ENCODE measurements at places on chromosomes 3 and 15.

DNA sequence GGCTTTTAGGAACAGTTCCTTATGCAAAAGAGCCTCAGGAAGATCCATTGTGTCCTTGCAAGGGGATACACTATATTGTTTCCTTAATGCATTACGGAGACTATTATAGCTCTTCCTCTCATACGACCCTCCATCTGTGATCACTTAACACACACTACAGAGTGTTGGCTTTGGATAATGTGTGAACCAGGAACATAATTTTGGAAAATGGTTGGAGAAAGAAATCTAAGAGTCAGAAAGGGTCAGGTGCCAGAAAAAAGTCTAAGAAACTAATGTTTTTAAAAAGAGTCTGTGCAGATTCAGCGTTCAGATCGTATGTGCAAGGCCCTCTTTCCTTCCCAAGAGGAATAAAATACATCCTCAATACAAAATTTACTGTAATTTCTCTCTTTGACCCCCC, 27.3 kb downstream of the LRRN1 start:
- DNase-seq, result no peak

GRCh38 chr15:50815958-50816590, 50.6 kb upstream of the SPPL2A start:
- no peak for DNase-seq

GRCh38 chr3:71076361-71077002, 507.0 kb downstream of the FOXP1 start:
- DNase-seq, result peak; percentile 28

DNA sequence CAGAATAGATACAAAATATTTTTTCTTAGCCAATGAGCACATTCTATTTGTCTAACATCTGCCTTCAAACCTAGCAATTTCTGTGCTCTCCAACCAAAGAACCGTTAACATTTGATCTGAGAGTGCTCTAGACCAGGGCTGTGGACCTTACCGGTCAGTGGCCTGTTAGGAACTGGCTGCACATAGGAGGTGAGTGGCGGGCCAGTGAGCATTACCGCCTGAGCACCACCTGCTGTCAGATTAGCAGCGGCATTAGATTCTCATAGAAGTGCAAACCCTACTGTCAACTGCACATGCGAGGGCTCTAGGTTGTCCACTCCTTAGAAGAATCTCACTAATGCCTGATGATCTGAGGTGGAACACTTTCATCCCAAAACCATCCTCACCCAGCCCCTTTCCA, 131.7 kb downstream of the CADM2 start:
- no peak for DNase-seq

DNA sequence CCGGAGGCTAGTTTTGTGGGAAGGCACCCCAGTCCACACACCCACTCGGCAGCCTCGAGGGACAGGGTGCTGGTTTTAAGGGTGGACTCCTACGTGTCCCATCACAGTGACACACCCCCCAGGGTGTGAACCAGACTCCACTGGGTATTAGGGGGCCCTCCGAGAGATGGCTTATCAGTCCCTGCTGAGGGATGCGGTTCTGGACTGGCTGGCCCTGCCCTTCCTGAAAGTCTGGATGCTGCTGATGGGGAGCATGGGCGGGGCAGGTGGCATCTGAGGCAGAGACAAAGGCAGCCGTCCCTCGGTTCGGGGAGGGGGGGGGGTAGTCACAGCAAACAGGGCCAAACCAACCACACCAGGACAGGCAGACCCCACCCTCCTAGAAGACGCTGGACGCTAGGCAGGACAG, 939 bp upstream of the ULK3 start:
- no peak for DNase-seq

GRCh38 chr3:20147361-20147760, 38.6 kb downstream of the SGO1 start:
- DNase-seq, result no peak

DNA sequence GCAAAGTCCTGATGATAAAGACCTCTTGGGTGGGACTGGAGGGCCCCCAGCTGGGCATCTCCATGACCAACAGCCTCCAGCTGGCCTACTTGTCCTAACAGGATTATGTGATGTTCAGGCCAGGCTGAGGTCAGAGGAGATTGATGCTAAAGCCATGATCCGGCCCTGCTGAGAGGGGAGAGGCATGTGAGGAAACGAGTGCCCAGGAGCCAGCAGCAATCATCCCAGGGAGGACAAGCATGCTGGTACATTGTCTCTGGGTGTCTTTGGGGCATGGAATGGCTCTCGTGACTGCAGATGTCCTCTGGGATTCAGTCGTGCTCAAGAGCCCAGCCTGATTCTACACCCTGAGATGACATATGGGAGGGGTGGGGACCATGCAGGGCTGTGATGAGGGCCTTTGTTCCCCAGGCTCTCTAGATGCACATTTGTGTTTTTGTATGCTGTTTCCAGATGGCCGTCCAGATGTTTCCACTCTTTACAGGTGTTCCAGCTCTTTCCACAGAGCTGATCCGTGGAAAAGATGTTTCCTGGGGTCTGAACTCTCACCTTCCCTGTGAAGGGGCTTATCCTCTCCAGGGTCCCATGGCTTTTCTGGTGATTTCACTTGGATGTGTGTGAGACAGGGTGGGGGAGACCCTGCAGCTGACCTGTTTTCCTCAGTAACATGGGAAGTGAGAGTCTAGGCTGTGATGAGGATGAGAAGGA, 20.2 kb downstream of the SLC24A1 start:
- DNase-seq, result no peak

DNA sequence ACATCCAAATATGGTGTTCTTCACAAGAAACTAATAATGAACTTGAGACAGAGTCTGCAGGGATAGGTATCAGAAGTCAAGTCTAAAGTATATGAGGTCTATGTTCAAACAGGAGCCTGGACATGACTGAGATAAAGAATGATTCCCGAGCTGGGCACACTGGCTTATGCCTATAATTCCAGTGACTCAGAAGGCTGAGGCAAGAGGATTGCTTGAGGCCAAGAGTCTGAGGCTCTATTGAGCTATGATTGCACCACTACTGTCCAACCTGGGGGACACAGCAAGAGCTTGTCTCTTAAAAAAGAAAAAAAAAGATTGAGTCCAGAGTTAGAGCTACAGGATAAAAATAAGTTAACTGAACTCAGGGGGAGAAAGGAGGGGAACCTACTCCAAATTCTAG, 246.5 kb downstream of the LRRN1 start:
- DNase-seq, result no peak
